ENCODE measurements at places on chromosomes 16 and 17. TPM values are rescaled to one million over a fixed set of nuclear protein-coding genes. Genes with fewer than 3 reads are reported as not detected.
A peak's percentile ranks its signal among the peaks of the same experiment; 100 is the strongest.

GRCh38 chr16:14608111-14608566, 21.9 kb downstream of the PARN start:
- DNase-seq = no peak

GRCh38 chr17:57935833-57936807, 19.1 kb downstream of the CUEDC1 start:
- DNase-seq = no peak

- no peak for DNase-seq
Measured at GRCh38 chr17:47352848-47353247, 29.1 kb downstream of the EFCAB13 start.

- peak; percentile 49 for DNase-seq
Measured at GRCh38 chr16:52912565-52913173, 140.0 kb downstream of the CHD9NB start.

- DNase-seq = no peak
Measured at GRCh38 chr17:72268431-72268830, 147.6 kb downstream of the SOX9 start.

DNA sequence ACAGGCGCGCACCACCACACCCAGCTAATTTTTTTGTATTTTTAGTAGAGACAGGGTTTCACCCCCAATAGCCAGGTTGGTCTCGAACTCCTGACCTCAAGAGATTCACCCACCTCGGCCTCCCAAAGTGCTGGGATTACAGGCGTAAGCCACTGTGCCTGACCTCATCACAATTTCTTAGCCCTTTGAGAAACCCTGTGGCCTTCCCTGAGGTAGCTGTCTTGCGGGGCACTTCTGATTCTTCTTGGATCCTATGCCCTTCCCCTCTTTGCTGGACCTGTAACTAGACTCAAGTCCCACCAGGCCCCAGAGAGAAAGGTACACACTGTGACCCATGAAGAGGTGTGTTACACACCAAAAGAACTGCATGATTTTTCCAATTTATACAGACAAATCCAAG, 13.5 kb upstream of the CETP start:
- no peak for DNase-seq

PIRT gene
- polyA plus RNA-seq = 0.07 TPM

ZNF205 gene
- polyA plus RNA-seq = 19.4 TPM
